ENCODE measurements at places on chromosomes 12 and 14.

DNA sequence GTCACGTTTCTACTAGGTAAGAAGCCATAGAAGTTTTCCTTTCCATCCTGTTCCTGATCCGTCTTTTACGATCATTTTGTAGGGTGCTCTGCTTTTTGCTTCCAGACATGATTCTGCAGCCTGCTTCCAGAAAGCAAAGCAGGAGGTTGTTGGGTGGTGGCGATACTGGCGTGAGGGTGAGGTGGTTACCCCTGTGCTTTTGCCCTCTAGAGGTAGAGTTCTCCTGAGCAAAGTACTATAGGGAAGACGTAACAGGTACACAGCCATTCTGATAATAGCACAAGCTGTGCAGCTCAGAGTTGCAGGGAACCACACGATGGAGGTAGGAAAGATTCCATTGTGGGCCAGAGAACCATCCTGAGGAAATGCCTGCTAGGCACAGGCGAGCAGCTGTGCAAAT, 186.0 kb downstream of the PAH start:
- no peak for DNase-seq
- H3K27ac ChIP-seq, result no peak overlapping the region
- H3K4me3 ChIP-seq, result no peak overlapping the region

DNA sequence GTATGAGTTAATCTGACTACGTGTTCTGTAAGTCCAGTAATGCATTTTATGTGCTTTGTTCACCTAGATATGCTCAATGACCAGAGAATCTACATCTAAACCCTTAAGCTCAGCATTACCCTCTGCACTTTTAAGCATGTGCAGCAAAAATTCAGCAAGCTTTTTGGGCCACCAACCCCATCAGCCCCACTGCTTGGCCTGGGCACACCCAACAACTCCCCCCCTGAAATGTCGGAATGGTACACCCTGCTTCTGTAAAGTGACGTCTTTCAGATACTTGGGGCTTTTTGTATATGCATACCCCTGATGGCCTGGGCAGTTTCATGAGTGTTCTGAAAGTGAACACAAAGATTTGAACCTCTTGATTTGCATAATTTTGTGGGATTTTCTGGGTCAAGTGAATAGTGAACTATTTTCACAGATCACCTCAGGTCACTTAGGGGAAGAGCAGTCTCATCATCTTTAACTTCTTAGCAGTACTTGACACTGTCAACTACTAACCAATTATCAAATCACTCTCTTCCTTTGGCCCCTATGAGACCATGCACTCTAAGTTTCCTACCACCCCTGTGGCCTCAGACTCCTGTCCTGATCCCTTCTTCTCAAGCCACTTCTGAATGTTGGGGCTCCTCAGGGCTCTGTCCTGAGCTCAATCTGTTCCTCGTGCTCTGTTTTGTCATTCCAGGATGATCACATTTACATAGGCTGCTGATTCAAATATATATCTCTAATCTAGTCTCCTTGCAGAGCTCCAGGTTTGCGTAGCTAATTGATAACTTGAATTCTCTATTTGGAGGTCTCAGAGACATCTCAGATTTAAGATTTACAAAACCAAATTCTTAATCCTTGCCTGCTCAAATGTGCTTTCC, 36.3 kb upstream of the PPM1A start:
- no peaks in the 10 kb centered on the region for H3K4me1 ChIP-seq
- H3K27ac ChIP-seq, result no peak overlapping the region
- no peak overlapping the region for H3K4me3 ChIP-seq
- H3K36me3 ChIP-seq, result no peaks in the 10 kb centered on the region

DNA sequence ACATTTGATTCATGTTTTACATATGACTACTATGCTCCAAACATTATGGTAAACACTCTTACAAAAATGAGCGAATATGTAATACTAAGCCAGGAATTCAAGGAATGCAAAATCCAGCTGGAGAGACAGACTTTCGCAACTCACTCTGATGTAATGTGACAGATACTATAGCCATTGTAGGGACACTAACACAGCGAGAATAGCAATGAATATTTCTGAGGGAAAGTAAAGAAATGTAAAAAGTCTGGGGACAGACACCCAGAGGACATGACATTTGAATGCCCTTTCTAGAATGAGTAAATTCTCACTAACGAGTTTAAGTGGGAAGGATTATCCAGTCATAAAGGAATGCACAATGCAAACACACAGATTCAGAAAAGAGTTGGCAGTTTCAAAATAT, 121.9 kb downstream of the PIK3C2G start:
- H3K27ac ChIP-seq, result no peak overlapping the region
- H3K36me3 ChIP-seq, result no peaks in the 10 kb centered on the region
- no peaks in the 10 kb centered on the region for H3K27me3 ChIP-seq
- H3K4me1 ChIP-seq, result no peaks in the 10 kb centered on the region

DNA sequence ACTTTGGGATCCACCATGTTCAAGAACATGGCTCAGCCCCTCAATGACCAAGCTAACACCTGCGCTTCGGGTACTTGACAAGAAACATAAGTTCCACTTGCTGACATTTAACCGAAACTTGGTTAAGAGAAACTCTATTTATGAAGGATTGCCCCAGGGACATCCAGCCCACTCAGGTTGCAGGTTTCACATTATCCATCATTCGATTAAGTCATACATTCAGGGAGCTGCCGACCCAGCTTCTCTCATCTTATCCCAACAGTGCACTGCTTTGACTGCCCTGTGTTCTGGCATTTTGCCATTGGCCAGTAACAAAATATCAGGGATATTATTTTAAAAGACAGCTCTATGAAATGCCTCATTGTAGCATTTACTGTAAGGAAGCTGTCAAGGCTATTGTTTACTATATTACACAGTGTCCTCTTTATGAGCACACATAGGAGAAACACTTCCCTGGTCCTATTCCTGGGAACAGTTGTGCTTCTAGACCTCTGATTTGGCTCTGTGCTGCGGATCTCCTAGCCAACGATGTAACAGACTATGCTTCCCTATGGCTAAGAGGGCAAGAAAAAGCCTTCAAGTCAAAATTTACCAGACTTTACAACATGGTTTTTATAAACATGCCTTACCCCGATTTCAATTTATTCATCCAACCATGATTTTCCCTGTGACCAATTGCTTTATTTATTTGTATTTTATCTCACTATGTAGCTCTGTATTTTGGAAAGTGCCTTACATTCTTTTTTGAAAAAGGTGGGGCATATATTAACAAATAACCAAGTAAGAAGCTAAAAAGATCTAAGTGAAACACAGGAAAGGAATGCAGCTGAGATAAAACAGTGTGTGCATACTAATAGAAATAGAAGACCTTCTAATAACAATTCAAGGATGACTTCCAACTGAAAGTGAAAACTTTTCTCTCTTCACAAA, 109.3 kb downstream of the ITPR2 start:
- no peaks in the 10 kb centered on the region for H3K36me3 ChIP-seq
- H3K4me1 ChIP-seq, result no peaks in the 10 kb centered on the region
- no peak for DNase-seq
- H3K27me3 ChIP-seq, result no peaks in the 10 kb centered on the region
- H3K4me3 ChIP-seq, result no peak overlapping the region

DNA sequence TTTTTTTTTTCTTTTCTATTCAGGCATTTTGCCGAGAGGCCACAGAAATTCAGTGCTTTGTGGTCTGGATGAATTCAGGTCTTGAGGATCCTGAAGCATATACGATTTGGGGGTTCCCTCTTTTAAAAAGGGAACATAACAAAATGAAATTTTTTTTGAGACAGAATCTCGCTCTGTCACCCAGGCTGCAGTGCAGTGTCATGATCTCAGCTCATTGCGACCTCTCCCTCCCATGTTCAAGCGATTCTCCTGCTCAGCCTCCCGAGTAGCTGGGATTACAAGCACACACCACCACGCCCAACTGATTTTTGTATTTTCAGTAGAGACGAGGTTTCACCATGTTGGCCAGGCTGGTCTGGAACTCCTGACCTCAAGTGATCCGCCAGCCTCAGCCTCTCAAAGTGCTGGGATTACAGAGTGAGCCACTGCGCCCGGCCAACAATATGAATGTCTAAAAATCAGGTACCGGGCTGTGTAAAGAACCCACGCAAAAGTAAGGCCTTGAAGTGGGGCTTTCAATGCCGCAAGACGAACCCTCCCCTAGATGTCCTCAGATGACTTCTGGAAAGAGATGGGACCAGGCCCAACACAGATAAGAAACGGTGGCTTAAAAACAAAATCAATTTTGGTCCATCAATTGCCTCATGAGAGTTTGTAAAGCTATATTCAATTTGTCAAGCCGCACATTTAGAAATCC, 30.0 kb downstream of the TESC start:
- H3K4me1 ChIP-seq, result no peaks in the 10 kb centered on the region
- H3K27me3 ChIP-seq, result no peaks in the 10 kb centered on the region
- H3K36me3 ChIP-seq, result no peaks in the 10 kb centered on the region
- no peak overlapping the region for H3K27ac ChIP-seq
- H3K4me3 ChIP-seq, result no peak overlapping the region

DNA sequence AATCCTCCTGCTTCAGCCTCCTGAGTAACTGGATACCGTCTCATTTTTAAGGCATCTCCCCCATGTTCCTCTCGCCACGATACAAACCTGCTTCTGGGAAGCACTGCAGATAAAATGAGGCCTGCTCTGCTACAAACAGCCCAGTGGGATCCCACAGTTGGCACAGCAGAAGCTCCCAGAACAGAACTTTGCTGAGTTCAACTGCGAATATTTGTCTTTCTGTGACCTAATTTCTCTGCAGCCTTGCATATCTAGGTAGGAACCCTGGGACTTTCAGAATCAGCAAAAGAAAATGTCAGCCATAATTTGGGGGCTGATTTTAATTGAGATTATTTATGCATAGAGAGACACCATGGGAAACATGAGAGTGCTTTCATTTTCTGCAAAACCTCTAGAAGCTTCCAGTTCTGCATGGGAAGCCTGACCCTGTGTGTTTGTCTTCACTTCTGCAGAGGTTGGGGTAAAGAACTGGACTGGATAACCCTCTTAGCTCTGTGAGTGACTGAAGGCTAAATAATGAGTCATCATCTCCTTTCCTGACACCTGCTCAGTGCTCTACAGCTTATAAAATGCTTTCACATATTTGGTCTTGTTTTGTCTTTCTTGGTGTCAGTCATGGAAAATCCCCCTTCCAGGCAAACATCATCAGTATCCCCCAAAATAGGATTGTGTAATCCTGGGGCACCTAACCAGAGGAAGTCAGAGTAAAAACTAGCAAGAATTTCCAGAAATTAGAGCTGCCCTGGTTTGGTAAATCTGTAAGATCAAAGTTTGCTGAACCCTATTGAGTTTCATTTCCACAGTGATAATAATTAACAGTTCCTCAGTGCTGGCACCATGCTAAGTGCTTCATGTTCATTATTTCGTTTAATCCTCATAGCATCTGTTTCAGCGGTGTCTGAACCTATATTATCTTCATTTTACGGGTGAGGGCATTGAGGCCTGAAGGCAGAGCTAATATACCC, 185.8 kb downstream of the SLC15A4 start:
- no peak for DNase-seq
- no peaks in the 10 kb centered on the region for H3K36me3 ChIP-seq
- H3K27me3 ChIP-seq, result no peaks in the 10 kb centered on the region
- H3K4me3 ChIP-seq, result no peak overlapping the region

DNA sequence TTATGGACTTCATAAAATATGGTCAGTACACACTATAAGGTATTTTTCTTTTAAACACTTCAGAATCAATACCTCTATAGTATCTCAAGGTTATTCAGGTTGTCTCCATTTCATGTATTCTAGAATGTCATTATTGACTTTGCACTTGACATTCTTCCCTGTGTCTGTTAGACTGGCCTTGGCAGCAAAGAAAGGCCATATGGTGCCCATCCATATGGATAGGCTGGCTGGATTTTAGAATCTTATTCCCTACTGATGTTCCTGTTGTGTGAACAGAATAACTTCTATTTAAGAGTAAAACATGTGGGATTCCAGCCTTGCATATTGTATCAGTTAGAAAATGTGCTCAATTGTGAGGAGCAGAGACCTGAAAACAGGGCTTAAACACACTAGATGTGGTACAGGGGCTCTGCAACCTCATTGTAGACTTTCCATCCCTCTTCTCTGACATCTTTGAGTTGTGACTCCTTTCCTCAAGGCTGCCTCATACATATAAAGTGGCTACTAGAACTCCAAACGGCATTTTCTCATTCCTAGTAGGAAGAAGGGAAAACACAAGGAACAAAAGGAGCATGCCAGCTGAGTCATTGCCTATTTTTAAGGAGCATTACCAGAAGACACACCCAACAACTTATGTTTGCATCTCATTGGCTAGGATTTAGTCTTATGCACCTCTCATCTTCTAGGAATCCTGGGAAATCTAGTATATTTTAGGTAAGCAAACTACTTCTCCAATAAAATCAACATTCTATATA, 221.2 kb upstream of the TMPO start:
- H3K27ac ChIP-seq, result no peak overlapping the region
- no peak for DNase-seq
- no peak overlapping the region for H3K4me3 ChIP-seq
- no peaks in the 10 kb centered on the region for H3K36me3 ChIP-seq
- H3K4me1 ChIP-seq, result no peaks in the 10 kb centered on the region

DNA sequence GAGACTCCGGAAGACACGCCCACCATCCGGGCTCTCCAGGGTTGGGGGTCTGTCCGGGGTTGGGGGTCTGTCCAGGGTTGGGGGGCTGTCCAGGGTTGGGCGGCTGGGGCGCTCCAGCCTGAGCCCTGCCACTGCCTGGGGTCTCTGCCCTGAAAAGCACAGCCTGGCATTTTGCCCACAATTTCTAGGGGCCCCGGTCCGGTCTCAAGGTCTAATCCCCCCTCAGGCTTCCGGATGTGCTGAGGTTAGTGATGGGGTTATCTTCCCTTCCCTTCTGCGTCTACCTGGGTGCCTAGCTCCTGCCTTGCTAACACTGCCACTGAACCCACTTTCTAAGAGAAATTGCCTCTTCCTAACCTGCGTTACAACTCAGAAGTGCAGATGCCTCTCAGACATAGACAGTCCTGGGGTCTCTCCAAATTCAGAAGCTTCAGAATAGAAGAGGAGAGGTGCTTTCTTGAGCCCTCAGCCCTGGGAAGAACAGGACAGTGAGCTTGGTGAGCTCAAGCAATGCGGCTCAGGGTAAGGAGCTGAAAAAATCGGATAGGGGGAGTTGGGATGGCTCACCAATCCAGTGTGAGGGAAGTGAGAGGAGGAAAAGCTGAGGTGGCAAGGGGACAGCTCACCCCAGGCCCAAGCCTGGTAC, 5.7 kb downstream of the LHX5 start:
- no peaks in the 10 kb centered on the region for H3K36me3 ChIP-seq
- H3K4me1 ChIP-seq, result peaks cover 33% of the 10 kb centered on the region
- H3K27ac ChIP-seq, result no peak overlapping the region
- DNase-seq, result no peak
- peaks cover 68% of the 10 kb centered on the region for H3K27me3 ChIP-seq

DNA sequence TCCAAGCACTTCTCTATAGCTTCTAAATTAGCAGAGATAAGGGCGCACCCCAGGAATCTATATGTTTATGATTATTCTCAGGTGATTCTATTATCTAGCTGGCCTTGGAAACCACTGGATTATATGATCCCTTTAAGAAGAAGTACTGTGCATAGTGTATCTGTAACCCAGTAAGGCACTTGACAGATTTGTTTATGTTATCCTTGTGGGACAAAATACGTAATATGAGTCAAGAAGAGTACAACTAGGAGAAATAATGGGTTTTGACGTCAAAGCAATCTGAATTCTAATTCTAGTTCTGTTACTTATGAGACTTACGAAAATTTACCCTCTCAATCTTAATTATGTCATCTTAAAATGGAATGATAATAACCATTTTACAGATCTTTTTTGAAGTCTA, 259.6 kb upstream of the NAV3 start:
- H3K4me3 ChIP-seq, result no peak overlapping the region
- no peak for DNase-seq
- no peaks in the 10 kb centered on the region for H3K4me1 ChIP-seq
- H3K36me3 ChIP-seq, result no peaks in the 10 kb centered on the region

- no peak for DNase-seq
- H3K4me3 ChIP-seq, result no peak overlapping the region
- H3K27me3 ChIP-seq, result no peaks in the 10 kb centered on the region
Observed at GRCh38 chr14:87214558-87214957, 778.4 kb downstream of the GALC start.
